Stomach (tissue), 19 donors: ENCODE measurements at places on chromosomes 3 and 15. TPM values are rescaled to one million over a fixed set of nuclear protein-coding genes. Genes with fewer than 3 reads are reported as not detected.
A peak's percentile ranks its signal among the peaks of the same experiment; 100 is the strongest.

Gene CILP
- polyA plus RNA-seq = 1.8 TPM

Gene SOX14
- not detected for polyA plus RNA-seq

Gene CRYGS
- polyA plus RNA-seq = 5.0 TPM

Gene MB21D2
- 2.3 TPM for polyA plus RNA-seq

- no peak overlapping the region for H3K27ac ChIP-seq
- H3K4me3 ChIP-seq = no peak overlapping the region
- H3K27me3 ChIP-seq = no peaks in the 10 kb centered on the region
- H3K4me1 ChIP-seq = no peaks in the 10 kb centered on the region
- H3K36me3 ChIP-seq = no peaks in the 10 kb centered on the region
- no peak for DNase-seq
Measured at GRCh38 chr3:55884491-55885285, 397.6 kb upstream of the WNT5A start.

GRCh38 chr3:86890741-86891396 is 100.1 kb downstream of the VGLL3 start:
- no peaks in the 10 kb centered on the region for H3K4me1 ChIP-seq
- H3K4me3 ChIP-seq = no peak overlapping the region
- H3K27me3 ChIP-seq = no peaks in the 10 kb centered on the region
- no peak overlapping the region for H3K27ac ChIP-seq

DNA sequence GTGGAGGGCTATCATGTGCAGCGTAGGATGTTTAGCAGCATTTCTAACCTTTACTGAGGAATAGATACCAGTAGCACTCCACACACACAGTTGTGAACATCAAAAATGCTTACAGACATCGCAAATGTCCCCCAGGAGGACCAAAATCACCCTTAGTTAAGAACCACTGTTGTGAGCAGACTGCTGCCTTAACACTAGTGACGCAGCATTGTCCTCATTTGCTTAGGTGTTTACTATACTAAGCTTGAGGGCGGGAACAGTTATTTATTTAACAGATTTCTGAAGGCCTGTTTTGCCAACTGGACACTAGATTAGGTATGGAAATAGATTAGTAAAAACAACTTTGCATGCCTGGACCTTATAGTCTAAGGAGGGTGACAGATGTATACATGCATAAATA is 2.3 kb downstream of the PPP2R3A start:
- no peaks in the 10 kb centered on the region for H3K36me3 ChIP-seq
- peak overlapping the region; percentile 94 for H3K27ac ChIP-seq
- DNase-seq = peak; percentile 54
- peaks cover 12% of the 10 kb centered on the region for H3K27me3 ChIP-seq
- peak overlapping the region; percentile 78 for H3K4me3 ChIP-seq

GRCh38 chr3:79672731-79673130 is 95.1 kb downstream of the ROBO1 start:
- H3K4me3 ChIP-seq = no peak overlapping the region
- H3K27me3 ChIP-seq = no peaks in the 10 kb centered on the region
- no peak for DNase-seq
- H3K36me3 ChIP-seq = no peaks in the 10 kb centered on the region

DNA sequence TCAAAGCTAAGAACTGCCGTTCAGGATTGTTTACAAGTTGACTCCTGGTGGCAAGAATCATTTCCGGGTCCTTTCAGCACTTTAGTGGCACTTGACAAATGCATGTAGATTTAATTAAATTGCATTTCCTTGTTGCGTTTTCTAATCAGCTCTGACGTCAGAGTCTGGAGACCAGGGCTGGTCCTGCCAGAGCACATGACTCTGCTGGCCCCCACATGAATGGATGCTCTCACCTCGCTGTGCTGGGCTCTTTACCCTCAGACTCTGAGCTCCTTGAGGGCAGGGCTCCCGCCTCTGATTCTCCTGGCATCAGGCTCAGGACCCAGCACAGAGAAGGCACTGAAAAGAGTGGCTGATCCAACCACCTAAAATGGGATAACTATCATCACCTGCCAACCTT is 69.4 kb downstream of the FEM1B start:
- DNase-seq = no peak
- H3K27ac ChIP-seq = no peak overlapping the region
- peaks cover 4% of the 10 kb centered on the region for H3K4me1 ChIP-seq
- no peaks in the 10 kb centered on the region for H3K27me3 ChIP-seq

- H3K36me3 ChIP-seq = no peaks in the 10 kb centered on the region
- peaks cover 40% of the 10 kb centered on the region for H3K4me1 ChIP-seq
- H3K4me3 ChIP-seq = peak overlapping the region; percentile 97
- DNase-seq = no peak
Measured at GRCh38 chr15:74540161-74540760, 759 bp upstream of the ARID3B start.

DNA sequence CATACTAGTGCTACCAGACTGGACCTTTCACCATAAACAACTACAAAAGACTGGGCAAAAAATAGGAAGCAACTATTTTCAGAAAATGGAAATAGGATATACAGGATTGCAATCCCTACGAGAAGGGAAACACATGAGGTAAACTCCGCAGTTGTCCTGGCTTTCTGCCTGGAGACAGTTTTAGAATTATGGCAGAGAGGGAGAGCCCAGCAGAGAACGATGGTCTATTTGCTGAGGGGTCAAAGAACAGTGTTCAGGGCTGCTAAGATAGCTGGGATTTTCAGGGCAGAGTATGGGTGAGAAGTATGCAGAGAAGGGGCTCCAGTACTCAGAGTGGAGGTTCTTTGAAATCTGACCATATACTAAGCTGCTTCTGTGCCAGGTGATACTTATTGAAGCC is 163.4 kb downstream of the CHDH start:
- no peaks in the 10 kb centered on the region for H3K4me1 ChIP-seq
- no peaks in the 10 kb centered on the region for H3K36me3 ChIP-seq

DNA sequence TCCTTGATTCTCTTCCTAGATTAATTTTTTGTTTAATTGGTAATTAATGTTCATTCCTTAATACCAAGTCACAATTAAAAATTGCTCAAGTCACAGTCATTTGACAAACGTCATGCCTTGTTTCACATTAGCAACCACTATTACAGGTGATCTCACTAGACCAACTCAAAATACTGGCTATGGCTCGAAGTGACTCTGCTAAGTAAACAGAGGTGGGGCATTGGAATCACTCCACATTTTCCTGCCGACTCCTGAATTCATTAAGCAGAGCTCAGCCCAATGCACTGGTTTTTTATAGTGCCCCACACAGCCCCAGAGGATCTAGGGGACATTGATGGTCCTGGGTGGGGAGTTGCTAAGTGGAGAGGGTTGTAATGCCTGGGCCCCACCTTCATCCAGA is 201.2 kb upstream of the NSMCE3 start:
- H3K4me3 ChIP-seq = no peak overlapping the region
- H3K36me3 ChIP-seq = no peaks in the 10 kb centered on the region
- peak; percentile 80 for DNase-seq
- H3K27ac ChIP-seq = no peak overlapping the region
- H3K27me3 ChIP-seq = no peaks in the 10 kb centered on the region
- H3K4me1 ChIP-seq = no peaks in the 10 kb centered on the region

GRCh38 chr3:134328147-134328591 is 46.1 kb downstream of the AMOTL2 start:
- DNase-seq = no peak
- H3K36me3 ChIP-seq = no peaks in the 10 kb centered on the region
- H3K27ac ChIP-seq = peak overlapping the region; percentile 42
- no peaks in the 10 kb centered on the region for H3K27me3 ChIP-seq

GRCh38 chr15:94240480-94240879 is 9.1 kb downstream of the MCTP2 start:
- no peak overlapping the region for H3K27ac ChIP-seq
- no peaks in the 10 kb centered on the region for H3K36me3 ChIP-seq
- H3K4me3 ChIP-seq = no peak overlapping the region
- H3K27me3 ChIP-seq = no peaks in the 10 kb centered on the region

DNA sequence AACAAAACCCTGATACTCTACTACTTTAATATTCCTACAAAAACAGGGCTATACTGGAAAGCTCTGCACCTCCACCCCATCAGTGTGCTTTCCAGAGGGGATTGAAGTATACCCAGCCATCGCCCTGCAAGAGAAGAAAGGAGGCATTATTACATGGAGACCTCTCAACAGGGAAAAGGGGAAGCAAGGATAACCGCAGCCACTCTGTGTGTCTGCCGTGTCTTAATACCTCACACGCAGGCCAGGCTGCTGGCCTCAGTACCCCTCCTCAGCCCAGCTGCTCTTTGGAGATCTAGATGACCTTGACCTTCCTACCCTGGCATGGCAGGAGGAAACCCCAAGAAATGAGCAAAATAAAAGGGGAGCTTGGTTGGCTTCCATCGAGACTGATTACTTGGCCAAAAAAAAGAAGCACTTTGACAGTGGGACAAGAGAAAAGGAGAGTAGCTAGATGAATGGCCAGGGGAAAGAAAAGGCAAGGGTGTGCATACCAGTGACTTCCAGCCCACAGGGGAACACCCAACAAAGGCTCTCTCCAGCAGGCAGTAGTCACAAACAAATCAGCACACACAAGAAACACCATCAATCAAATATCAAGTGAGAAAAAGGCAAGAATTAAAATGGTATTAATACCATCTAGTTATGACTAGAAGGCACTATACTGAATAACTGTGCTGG is 129.4 kb downstream of the STT3B start:
- H3K27me3 ChIP-seq = no peaks in the 10 kb centered on the region
- no peak for DNase-seq
- H3K4me3 ChIP-seq = no peak overlapping the region
- no peak overlapping the region for H3K27ac ChIP-seq
- H3K36me3 ChIP-seq = no peaks in the 10 kb centered on the region
- H3K4me1 ChIP-seq = no peaks in the 10 kb centered on the region

DNA sequence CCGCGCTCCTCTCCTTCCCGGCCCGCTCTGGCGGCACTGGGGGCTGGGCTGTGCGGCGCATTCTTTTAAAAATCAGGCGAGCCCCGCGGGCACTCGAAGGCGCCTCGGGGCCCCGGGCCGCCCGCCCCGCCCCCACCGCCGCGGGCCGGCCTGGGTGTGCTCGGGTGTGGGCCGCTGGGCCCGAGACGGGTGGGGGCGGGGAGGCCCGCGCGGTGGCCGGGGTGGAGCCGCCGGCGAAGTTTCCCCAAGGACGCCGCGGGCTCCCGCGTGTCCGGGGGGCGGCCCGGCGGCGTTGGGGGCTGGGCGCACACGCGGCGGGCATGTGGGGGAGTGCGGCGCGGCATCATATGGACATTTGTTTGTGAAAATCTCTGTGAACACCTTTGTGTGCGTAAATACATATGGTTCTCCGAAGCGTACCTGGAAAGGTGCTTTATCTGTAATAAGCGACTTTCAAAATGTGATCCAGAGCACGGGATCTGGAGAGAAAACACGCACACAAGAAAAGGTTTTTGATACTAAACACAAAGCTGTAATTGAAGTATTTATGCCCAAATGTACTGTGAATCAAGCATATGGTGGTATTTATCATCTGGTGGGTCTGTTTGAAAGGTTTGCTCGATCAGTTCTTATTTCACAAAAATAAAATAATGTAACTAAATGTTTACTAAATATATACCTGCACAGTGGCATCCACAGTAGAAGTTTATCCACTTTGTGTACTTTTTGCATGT is 612 bp upstream of the TBL1XR1 start:
- H3K27me3 ChIP-seq = no peaks in the 10 kb centered on the region
- H3K36me3 ChIP-seq = no peaks in the 10 kb centered on the region
- H3K4me3 ChIP-seq = peak overlapping the region; percentile 91
- peak; percentile 93 for DNase-seq
- H3K4me1 ChIP-seq = peaks cover 43% of the 10 kb centered on the region

- no peak overlapping the region for H3K27ac ChIP-seq
- H3K4me1 ChIP-seq = no peaks in the 10 kb centered on the region
- no peaks in the 10 kb centered on the region for H3K36me3 ChIP-seq
- no peak overlapping the region for H3K4me3 ChIP-seq
Measured at GRCh38 chr3:146550743-146551510, 6.5 kb upstream of the PLSCR1 start.

DNA sequence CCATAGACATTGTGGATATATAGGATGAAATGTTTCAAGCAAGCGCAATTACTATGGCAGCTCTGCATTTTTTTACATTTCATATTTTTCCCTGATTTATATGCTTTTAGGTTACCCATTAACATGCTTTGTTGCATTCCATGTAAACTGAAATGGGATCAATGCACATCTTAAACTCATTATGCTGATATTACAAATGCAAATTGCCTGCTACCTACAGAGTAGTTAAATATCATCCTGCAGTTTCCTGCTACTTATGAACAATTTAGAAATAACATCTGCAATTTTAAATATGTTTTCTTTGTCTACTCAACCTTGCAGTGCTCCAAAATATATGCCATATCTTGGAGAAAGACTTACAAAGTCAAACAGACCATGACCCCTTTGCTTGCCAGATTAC is 526.9 kb upstream of the NECTIN3 start:
- H3K36me3 ChIP-seq = no peaks in the 10 kb centered on the region
- DNase-seq = no peak
- no peaks in the 10 kb centered on the region for H3K4me1 ChIP-seq
- H3K27me3 ChIP-seq = no peaks in the 10 kb centered on the region

GRCh38 chr3:138578141-138578540 is 15.9 kb downstream of the CEP70 start:
- H3K27ac ChIP-seq = no peak overlapping the region
- H3K27me3 ChIP-seq = no peaks in the 10 kb centered on the region
- H3K36me3 ChIP-seq = peaks cover 6% of the 10 kb centered on the region
- no peaks in the 10 kb centered on the region for H3K4me1 ChIP-seq

DNA sequence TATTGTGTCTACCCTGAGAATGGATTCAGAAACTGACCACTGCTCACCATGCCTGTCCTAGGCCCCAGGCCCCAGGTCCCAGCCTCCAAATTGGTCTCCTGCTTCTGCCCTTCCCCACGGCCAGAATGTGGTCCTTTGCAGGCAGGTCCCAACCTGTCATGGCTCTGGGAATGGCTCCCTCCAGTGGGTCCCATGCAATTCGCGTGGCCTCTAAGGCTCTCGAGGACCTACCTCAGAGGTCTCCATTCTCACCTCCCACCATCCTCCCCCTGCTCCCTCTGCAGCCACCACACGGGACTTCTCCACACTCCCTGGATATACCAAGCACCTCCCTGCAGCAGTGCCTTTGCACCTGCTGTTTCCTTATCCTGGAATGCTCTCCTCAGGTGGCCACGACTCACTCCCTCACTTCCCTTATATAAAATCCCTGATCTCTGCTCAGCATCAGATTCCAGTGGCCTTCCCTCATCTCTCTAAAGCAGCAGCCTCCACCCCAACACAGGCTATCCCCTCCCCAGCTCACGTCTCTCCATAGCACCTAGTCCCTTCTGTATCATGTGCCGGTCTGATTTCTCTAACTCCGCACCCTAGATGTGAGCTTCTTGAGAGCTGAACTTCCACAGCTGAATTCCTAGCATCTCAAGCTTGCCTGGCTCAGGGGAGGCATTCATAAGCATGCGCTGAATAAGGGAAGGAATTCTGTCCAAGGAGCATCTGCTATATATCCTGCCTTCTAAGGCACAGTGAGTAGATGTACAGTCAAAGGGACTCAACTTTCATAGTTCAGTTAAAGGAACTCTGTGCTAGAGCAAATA is 56.9 kb downstream of the ARRDC4 start:
- H3K27ac ChIP-seq = no peak overlapping the region
- no peak for DNase-seq
